Right cardiac atrium (tissue), 5 donors: ENCODE measurements at places on chromosomes 7 and 10. TPM values are rescaled to one million over a fixed set of nuclear protein-coding genes. Genes with fewer than 3 reads are reported as not detected.
A peak's percentile ranks its signal among the peaks of the same experiment; 100 is the strongest.

PLA2G12B gene
- 16.6 TPM for polyA plus RNA-seq

TRIM74 gene
- polyA plus RNA-seq: 0.27 TPM

DNA sequence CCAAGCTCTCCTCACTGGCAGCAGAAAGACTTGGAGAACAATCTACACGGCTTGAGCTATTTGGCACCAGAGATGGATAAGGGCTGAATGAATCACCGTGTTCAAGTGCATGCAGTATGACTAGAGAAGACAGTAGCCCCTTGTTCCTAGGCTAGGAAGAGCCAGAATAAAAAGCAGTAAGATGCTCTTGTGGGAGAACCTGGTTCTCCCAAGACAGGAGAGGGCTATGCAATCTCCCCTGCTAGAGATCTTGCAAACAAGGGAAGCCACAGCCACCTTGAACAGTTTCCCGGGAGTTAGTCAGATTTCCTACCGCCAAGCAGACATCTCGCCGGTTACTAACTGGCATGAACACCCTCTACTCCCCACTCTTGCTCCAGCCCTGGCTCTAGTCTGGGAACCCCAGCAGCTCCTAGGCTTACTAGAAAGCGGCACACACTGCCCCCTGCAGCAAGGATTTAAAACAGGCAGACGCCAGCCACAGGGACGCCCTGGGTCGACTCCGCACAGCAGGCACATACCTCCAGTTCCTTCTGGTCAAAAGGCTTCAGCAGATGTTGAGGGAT lies 107.3 kb downstream of the SMURF1 start:
- DNase-seq: peak; percentile 69

- no peak for DNase-seq
Observed at GRCh38 chr10:59892697-59893096, 13.7 kb downstream of the CCDC6 start.

- DNase-seq: no peak
Observed at GRCh38 chr7:110396021-110396420, 694.9 kb upstream of the LRRN3 start.

- DNase-seq: peak; percentile 71
Observed at GRCh38 chr10:101161494-101162299, 30.6 kb downstream of the TLX1 start.

GARIN1A gene
- polyA plus RNA-seq: 1.7 TPM

GRCh38 chr7:43444711-43445578 lies 138.0 kb upstream of the STK17A start:
- DNase-seq: no peak

ATRNL1 gene
- 0.75 TPM for polyA plus RNA-seq

GRCh38 chr10:114142018-114142417 lies 32.0 kb downstream of the CCDC186 start:
- DNase-seq: no peak

GRCh38 chr7:128833148-128833945 lies 3.1 kb downstream of the FLNC start:
- DNase-seq: peak; percentile 85

DNA sequence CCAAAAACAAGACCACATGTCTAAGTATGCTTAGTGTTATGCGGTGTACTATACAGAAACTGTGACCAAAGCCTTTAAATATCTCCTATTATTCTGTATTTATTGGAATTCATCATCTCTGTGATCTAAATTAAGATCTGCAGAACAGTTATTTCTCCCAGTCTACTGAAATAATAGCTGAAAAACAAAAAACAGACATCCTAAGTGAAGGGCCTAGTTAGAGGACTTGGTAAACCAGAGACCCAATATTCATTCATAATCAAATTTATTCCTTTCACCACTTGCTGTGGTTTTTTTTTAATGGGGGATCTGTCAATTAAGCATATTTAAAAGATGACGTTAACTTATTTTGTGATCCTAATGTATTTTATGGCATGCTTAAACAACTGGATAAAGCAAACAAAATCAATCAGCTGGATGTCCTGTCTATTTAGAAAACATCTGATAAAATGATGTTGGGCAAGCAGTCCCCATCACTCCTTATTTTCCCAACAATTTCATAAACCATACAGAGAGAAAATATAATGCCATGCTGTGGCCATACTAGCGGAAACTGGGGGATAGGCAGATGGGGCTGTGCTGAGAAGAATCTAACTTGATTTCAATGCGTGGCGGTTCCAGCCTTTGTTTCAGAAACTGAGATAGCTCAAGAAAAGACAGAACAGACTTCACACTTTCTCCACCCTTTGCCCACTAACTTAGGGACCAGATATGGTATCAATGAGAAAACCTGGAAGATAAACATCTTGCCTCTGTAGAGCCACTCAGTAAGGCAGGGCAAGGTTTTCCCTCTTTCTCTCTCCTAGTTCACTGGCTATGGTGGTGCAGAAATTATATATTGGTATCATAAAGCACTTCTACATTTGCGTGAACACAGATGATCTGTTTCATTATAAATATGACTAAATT lies 32.9 kb downstream of the ICA1 start:
- DNase-seq: no peak

DNA sequence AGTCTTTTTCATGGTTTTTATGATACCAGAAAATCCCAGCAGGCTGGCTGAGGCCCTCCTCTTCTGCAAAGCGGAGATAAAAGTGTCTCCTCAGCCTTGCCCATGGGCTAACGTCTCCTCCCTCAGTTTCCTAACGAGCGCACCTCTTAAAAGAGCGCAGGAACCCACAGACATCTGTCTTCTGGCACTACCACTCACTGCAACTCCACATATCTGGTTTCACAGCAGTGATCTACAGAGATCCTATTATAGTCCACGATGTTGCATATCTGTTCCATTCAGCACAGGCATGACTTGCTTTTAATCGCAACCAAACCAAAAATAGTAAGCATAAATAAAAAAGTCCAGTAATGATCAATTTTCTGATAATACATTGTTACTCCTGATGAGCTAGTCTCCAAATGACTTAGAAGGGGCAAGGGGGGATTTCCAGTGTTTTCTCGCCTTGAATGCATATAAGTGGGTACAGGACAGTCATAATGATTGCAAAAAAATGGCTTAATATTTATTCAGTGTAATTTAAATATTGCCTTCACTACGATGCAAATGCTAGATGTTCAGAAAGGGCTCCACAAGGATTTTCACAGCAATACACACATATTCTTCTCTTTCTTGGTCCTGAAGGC lies 20.9 kb downstream of the ANKRD22 start:
- no peak for DNase-seq

- DNase-seq: no peak
Observed at GRCh38 chr7:41685684-41686083, 17.2 kb downstream of the INHBA start.

PLPP4 gene
- polyA plus RNA-seq: 0.09 TPM

DNA sequence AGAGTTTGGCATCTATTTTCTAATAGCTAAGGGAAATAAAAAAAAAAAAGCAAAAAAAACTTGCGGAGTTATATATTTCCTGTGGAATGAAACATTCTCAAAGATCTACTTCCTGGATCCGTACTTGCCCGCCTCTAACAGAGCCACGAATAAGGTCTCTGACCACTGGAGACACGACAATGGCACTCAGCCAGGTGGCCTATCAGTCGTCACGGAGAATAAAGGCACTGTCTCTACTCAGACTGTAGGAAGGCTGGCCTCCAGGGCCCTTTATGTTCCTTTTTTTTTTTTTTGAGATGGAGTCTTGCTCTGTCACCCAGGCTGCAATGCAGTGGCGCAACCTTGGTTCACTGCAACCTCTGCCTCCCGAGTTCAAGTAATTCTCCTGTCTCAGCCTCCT lies 58.7 kb downstream of the RGS10 start:
- no peak for DNase-seq

MYO3A gene
- 0.11 TPM for polyA plus RNA-seq

GRCh38 chr7:64307254-64308015 lies 6.3 kb upstream of the ZNF736 start:
- peak; percentile 97 for DNase-seq

DNA sequence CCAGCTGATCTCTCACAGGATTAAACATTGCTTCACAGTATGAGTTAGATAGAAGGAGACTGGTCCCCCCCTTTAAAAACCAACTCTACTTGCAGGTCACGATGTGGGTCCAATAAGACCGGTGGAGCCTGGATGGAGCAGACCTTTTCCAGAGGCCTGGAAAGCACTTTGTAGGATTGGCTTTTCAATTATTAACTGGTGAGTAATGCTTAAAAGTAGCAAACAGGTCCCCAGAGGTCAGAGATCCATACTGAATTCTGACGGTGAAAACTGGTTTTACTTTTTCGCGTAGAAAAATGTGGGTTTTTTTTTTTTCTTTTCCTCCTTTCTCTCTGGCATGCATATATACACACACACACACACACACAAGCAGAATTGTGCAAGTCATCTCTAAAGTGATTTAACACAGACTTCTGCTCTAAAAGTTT lies 74.9 kb upstream of the OGDHL start:
- no peak for DNase-seq

GRCh38 chr10:124904796-124905195 lies 37.1 kb upstream of the ZRANB1 start:
- no peak for DNase-seq

GNGT1 gene
- polyA plus RNA-seq: not detected

TMEM176A gene
- polyA plus RNA-seq: 51.6 TPM

EMX2 gene
- 1.00 TPM for polyA plus RNA-seq

- no peak for DNase-seq
Observed at GRCh38 chr7:129843978-129844840, 108.6 kb downstream of the UBE2H start.

DNA sequence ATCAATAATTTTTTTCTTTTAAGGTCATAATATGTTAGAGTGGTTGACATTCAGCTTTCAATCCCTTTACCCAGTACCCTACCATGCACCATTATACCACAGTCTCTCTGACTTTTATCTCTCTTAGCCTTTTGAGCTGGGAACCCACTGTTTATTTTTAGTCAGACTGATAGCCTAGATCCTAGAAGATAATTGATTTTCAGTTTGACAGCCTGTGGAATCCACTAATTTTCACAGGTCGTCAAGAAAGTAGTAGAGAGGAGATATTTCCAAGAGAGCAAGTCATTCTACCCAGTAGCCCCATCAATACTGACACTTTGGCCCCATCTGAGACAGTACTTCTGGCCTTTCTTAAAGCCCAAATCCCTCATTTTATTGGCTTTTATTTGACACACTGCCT lies 67.1 kb upstream of the CC2D2B start:
- no peak for DNase-seq

DNA sequence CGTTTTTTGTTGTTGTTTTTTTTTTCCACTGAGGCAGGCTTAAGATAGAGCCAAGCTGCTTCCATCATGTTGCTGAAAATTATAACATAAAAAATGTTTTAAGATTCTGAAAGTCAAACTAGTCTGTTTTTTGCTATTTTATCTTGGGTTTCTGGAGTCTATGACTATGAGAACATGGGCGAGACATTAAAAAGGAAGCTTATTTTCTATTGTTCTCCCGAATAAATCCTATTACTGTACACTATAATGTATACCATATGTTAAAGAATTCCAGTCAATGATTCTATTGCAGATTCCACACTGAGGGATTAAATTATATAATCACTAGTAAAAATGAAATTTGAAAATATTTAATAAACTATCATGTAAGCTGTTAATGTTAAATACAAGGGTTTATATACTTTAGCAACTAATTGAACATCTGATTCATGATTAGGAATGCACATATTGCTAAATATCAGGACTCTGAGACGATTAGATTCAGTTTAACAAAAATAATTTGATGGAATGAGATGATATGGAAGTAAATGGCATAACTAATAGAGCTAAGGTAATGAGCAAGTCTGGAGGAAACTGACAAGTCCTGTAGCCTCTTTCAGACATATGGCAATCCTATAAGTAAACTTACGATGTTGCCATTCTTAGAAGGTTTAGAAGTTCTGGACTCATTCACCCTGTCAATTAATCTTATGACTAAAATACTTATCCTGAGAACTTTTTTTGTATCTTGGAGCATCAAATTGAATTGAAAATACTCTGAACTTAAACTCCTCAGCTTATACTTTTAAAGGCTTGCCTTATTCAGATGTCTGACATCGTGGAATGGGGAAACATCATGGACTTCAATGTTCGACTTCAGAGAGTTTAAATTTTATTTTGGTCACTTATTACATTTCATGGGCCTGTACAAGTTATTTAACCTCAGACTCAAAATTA lies 294.8 kb upstream of the DGKB start:
- no peak for DNase-seq

GRCh38 chr10:86393862-86394455 lies 27.4 kb upstream of the GRID1 start:
- DNase-seq: no peak

ZNF503 gene
- 8.7 TPM for polyA plus RNA-seq

HOGA1 gene
- 15.0 TPM for polyA plus RNA-seq

DNA sequence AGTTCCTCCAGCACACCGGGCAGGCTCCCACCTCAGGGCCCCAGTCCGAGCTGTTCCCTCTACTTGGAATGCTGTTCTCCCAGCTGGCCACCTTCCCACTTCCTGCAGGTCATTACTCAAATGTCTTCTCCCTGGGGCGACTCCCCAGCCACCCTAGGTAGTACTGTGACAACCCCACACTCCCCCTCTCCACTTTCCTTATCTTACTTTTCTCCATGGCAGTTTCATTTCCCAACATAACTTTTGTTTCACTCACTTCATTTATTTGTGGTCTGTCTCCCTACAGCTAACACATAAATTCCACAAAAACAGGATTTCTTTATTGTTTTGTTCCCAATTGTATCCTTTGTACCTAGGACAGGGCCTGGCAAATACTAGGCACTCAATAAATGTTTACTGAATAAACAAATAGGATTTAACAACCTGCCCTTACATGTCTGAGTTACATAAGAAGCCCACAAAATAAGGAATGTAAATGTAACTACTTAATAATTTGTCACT lies 76.5 kb downstream of the JAZF1 start:
- peak; percentile 62 for DNase-seq

- no peak for DNase-seq
Observed at GRCh38 chr10:88652616-88653015, 11.6 kb upstream of the LIPF start.

DNA sequence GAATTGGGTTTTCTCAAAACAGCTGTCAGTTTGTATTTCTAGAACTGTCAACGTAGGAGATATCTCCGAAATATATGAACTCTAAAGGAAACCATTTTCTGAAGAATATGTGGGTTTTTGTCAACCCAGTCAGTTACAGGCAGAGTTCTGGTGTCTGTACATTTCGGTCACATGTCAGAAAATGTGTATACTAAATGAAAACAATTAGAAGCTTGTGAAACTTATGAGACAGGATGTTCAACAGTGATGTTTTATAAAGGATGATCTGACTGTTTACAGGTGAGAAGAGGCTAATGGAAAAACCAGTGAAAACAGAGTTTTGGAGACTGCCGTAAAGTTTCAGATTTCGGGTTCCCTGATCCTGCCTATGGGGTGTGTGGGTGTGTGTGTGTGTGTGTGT lies 6.2 kb downstream of the JAZF1 start:
- no peak for DNase-seq
